ENCODE measurements at places on chromosomes 2 and 18.

DNA sequence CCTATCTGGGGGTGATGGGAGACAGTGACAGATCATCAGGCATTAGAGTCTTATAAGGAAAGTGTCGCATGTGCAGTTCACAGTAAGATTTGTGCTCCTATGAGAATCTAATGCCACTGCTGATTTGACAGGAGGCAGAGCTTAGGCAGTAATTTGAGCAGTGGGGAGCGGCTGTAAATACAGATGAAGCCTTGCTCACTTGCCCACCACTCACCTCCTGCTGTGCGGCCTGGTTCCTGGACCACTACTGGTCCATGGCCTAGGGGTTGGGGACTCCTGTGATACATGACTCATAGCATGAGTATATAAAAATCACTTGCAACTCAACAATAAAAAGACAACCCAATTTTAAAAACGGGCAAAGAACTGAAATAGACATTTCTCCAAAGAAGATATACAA, 71.1 kb upstream of the ACAA2 start:
- no peak for DNase-seq

DNA sequence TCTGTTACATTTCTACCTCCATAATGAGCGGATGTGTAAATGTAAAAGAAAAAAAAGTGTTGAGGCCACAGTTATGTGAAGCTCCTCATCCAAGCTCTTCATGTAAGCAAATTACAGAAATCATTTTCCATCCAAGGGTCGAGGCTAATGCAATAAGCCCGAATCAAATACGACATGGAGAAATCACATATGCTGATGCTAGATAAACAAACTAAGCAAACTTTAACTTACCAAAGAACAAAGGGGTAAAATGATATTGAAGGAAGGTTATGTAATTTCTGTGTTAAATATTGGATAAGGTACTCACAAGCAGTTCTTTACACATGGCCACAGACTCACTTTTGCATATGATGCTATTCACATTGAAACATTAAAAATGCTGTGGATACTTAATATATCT, 310.2 kb upstream of the ID2 start:
- DNase-seq = no peak

- no peak for DNase-seq
Measured at GRCh38 chr2:214126135-214126534, 284.7 kb upstream of the VWC2L start.

GRCh38 chr2:1747065-1747941, 3.0 kb upstream of the PXDN start:
- DNase-seq = no peak

- no peak for DNase-seq
Measured at GRCh38 chr2:129872446-129872845, 107.0 kb upstream of the RAB6C start.

DNA sequence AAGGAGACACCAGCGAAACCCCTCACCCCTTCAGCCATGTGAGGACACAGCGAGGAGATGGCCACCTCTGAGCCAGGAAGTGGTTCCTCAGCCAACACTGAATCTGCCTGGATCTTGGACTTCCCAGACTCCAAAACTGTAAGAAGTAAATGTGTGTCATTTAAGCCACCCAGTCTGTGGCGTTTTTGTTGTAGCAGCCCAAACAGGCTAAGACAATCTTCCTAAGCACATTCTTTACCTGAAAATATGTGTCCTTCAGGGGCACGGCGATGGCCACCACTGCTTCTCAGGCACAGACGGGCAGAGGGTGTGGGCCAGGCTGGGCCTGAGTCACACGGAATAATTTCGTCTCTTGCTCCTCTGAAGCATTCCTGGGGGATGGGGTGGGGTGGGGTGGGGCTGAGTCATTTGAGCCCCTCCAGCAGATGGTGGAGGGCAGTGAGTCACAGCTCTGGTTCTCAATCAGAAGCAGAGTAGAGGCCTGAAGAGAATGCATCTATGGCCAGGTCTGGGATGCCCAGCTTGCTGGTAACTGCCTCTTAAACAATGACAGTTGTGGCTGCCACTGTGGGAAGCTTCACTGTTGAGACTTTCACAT, 142.4 kb downstream of the CAPN13 start:
- no peak for DNase-seq

DNA sequence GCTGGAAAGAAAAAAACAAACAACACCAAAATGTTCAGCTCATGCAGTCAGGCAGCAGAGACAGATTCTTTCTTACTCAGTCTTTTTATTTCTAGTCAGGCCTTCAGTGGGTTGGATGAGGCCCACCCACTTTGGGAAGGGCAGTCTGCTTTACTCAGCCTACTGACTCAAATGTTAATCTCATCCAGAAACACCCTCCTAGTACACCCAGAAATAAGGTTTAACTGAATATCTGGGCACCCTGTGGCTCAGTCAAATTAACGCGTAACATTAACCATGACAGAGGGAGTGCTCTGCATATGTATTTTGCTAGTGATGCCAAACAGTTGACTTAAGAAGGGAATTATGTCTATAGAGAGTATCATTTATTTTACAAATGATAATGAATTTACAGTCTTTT, 401.6 kb downstream of the PARD3B start:
- DNase-seq = no peak

GRCh38 chr18:11506856-11507255, 102.5 kb upstream of the SLC35G4 start:
- no peak for DNase-seq

DNA sequence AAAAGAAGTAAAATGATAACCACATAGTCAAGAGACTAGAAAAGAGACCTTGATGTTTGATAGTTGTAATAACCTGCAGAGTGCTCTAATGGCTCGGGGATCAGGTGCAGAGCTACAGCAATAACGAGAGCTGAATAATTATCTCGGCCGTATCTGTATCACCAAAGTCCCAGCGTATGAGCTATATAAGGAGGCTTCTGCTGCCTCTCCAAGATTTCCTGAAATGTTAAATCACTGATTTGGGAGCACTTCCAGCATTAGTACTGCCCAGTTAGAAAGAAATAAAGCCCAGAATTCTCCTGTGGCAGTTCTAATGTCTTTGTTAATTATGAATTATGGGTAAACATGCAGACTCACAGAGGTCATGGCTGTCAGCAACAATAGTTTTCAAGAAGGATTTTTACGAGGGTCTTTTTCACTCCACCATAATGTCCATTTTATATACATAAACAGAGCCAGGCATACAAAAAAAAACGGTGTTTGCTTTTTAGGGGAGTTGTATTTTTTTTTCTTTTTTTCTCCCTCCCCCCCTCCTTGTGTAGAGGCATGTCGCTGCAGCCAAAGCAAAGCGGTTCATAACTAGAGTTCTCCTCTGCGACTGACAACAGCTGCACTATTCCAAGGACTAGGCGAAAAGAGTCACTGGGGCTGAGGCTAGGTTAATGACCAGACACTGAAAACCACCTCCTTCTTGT, 168.3 kb upstream of the VRK2 start:
- no peak for DNase-seq

- DNase-seq = no peak
Measured at GRCh38 chr2:54122171-54122935, 6.9 kb downstream of the ACYP2 start.

GRCh38 chr2:108617617-108618016, 83.3 kb downstream of the LIMS1 start:
- DNase-seq = no peak

DNA sequence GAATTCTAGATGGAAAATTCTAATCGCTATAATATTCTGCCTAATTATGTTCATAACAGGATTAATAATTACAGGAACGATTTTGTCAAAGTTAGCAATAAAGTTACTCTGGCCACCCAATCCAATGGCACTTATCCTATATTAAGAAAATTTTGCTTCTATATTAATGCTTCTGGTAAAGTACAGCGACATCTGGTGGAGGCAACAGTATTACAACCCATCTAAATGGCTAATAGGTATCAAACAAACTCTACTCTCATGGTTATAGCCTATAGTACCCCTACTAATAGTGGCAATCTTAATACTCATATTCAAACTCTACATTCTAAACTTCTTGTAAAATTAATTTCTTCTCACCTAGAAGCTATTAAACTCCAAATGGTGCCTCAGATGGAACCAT, 1084.7 kb upstream of the LRRTM1 start:
- DNase-seq = no peak

GRCh38 chr2:17272170-17272569, 246.1 kb downstream of the RAD51AP2 start:
- no peak for DNase-seq

- no peak for DNase-seq
Measured at GRCh38 chr2:43001787-43002468, 209.5 kb upstream of the HAAO start.

DNA sequence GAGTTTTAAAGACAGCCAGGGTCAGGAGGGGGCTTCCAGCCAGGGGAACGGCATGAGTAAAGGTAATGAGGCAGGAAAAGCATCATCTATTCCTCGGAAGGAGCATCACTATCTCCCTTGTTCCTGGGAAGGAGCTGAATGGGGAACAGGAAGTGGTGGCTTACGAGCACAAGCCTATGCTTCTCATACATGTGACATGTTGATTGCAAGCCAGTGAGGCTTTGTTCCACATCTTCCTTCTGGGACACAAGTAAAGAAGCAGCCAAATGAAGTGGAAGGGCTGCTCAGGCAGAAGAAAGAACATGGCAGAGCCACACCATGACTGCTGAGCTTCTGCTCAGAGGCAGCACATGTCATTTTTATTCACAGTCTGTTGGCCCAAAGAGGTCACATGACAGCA, 15.1 kb upstream of the LMAN1 start:
- no peak for DNase-seq

DNA sequence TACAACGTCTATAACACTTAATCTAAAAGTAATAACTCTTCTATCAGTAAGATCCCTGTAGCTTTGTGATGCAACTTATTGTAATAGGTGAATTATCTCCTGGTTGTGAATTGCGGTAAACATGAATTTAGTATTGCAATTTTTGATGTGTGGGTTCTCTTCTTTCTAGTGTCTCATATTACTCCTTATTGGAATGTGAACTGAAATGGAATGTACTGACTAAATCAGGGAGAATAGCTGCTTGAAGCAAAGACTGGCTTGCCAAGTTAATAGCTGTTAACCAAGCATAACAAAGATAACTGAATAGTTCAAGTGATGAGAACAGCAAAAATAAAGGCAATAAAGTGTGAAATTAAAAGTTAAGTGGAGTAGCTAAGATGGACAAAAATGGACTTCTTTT, 60.5 kb upstream of the TFPI start:
- no peak for DNase-seq

DNA sequence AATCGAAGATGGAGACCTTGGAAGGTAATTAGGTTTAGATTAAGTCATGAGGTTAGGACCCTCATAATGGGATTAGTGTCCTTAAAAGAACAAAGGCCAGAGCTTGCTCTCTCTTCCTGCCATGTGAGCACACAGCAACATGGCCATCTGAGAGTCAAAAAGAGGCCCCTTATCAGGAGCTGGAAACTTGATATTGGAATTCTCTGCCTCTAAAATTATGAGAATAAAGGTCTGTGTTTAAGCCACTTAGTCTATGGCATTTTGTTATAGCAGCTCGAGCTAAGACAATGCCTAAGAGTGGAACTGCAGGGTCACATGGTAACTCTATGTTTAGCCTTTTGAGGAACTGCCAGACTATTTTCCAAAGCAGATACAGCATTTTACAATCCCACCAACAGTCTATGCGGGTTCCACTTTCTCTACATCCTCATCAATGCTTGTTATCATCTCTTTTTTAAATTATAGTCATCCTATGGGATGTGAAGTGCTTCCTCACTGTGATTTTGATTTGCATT, 42.4 kb downstream of the THADA start:
- DNase-seq = no peak

- DNase-seq = no peak
Measured at GRCh38 chr18:62802523-62802922, 87.2 kb downstream of the PHLPP1 start.

- DNase-seq = no peak
Measured at GRCh38 chr2:73105511-73105971, 7.2 kb downstream of the RAB11FIP5 start.

DNA sequence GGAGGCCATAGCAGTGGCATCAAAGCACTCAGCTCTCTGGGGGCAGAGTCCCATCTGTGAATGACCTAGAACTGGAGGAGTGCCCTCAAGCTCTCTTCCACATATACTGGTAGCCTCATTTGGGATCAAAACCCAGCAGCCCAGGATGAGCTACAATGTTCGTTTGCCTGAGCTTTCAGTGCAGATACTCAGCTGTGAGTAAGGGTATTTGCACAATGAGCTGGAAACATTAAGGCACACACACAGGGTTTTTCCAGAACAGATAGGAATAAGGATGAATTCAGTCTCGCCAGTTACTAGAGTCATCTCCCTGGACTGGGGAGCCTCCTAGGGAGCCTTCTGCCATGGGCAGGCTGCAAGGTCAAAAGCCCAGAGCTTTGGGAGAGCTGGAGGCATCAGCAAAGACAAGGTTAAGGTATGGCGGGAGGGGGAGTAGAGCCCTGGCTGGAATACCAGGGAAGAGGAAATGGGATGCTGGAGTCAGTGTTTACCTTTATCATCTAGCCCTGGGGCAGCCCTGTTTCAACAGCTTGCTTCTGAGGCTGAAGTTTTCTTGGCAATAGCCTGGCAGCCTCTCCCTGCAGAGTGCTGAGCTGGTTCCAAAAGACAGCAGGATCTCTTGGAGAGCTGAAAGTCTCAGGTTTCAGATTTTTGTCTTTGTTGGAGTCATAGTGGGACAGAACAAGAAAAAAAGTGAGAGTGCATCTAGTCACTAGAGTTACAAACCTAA, 187.7 kb downstream of the LOXHD1 start:
- no peak for DNase-seq

DNA sequence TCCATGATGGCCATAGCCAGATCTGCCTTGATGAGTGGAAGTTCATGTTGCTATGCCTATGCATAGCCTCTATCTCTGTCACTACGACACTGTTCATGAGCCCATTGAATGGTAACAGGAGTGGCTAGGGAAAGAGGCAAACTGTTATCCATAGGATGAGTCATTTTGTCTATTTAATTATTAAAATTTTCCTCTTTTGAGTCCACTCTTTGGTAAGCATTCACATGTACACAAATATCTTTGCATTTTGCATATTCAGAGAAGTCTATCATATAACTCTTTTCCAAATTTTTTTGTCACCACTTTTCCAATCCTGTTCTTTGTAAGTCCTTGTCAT, 364.4 kb downstream of the KCNJ3 start:
- DNase-seq = no peak

GRCh38 chr18:74514860-74515495, 18.8 kb downstream of the CNDP2 start:
- no peak for DNase-seq

- DNase-seq = no peak
Measured at GRCh38 chr2:161586517-161587167, 37.6 kb upstream of the SLC4A10 start.

GRCh38 chr2:37587817-37588216, 83.6 kb downstream of the CDC42EP3 start:
- DNase-seq = no peak

GRCh38 chr2:159907909-159908308, 109.9 kb upstream of the CD302 start:
- no peak for DNase-seq

DNA sequence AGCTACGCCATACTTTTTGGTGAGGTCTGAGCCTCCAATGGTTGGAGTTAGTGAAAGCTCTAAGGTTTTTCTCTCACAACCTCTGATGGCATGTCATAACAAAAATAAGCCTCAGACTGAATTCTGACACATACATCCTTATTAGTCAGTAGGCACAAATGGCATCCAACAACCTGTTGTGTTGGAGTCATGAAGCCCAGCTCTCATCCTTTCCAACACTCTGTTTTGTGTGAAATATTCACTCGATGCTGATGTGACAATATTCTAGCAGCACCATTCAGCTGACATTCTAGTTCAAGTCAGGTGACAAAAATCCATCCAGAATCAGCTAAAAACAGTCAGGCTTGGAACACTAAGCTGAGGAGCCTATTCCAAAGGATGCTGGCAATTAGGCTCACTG, 603.2 kb upstream of the ID2 start:
- no peak for DNase-seq
